ENCODE measurements at places on chromosomes 7 and 10.

- peak; percentile 48 for DNase-seq
Measured at GRCh38 chr10:15585303-15585715, 134.4 kb downstream of the ITGA8 start.

GRCh38 chr7:978049-978346 lies 2.6 kb upstream of the COX19 start:
- no peak for DNase-seq

DNA sequence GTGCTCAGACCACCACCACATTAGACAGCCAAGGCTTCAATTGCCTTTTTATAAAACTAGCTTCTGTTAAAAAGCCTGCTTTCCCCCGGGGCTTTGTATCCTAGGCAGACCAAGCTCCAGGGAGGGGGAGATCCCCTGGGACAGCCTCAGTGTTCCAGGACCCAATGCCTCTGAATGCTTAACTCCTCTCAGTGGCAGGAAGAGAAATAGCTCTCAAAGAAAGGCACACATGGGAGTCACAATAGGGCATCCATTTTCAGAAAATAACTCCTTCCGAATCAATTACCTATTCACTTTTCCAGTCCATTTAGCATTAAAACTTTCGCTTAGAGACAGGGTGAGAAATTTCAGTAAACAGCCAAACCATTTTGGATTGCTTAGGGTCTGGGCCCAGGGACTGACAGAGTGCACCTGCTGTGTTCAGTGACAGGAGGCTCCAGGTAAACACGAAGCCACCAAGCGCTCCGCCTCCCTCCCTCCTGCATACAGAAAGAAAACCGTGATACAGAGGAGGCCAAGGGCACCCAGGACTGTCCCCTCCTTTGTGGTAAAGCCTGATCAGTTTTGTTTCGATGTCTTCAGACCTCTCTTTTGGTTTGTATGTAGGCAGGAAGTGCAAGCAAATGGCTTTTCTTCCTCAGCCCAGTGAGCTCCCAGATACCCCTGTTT lies 599.7 kb downstream of the KCNMA1 start:
- no peak for DNase-seq

- DNase-seq = peak; percentile 0
Measured at GRCh38 chr10:120607016-120607709, 150.1 kb downstream of the PLPP4 start.

DNA sequence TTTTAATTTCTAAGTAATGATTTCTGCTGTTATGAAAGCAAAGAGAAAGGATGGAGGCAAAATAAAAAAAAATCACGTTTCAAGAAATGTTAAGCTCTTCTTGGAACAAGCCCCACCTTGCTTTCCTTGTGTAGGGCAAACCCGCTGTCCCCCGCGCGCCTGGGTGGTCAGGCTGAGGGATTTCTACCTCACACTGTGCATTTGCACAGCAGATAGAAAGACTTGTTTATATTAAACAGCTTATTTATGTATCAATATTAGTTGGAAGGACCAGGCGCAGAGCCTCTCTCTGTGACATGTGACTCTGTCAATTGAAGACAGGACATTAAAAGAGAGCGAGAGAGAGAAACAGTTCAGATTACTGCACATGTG lies 2.4 kb downstream of the ADRB1 start:
- no peak for DNase-seq

DNA sequence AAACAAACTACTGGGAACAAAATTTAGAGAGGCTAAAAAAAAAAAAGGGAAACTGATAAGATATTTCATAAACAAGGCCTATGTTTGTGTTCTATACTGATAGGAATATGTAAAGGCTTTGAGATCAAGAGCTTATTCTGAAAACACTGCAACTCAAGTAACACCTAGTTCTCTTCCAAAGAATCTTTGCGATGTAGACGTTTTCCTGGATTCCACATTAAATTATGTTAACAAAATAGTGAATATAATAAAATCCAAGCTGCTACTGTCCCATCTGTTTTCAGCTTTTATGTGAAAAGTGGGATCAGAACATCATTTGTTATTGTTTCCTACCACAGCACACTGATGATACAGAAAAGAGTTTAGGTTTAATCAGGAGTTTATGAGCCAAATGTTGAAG lies 53.0 kb upstream of the RNF148 start:
- no peak for DNase-seq

- DNase-seq = peak; percentile 42
Measured at GRCh38 chr10:61642676-61643075, 20.1 kb upstream of the CABCOCO1 start.

DNA sequence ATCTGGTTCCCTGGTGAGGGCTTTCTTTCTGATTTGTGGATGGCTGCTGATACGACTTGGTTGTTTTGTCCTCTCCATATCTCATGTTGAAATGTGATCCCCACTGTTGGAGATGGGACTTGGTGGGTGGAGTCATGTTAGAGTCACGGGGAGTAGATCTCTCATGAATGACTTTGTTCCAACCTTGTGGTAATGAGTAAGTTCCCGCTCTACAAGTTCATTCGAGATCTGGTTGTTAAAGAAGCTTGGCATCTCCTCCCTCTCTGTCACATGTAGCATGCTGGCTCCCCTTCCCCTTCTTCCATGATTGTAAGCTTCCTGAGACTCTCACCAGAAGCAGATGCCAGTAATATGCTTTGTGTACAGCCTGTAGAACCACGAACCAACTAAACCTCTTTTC lies 37.1 kb upstream of the NXPH1 start:
- no peak for DNase-seq

DNA sequence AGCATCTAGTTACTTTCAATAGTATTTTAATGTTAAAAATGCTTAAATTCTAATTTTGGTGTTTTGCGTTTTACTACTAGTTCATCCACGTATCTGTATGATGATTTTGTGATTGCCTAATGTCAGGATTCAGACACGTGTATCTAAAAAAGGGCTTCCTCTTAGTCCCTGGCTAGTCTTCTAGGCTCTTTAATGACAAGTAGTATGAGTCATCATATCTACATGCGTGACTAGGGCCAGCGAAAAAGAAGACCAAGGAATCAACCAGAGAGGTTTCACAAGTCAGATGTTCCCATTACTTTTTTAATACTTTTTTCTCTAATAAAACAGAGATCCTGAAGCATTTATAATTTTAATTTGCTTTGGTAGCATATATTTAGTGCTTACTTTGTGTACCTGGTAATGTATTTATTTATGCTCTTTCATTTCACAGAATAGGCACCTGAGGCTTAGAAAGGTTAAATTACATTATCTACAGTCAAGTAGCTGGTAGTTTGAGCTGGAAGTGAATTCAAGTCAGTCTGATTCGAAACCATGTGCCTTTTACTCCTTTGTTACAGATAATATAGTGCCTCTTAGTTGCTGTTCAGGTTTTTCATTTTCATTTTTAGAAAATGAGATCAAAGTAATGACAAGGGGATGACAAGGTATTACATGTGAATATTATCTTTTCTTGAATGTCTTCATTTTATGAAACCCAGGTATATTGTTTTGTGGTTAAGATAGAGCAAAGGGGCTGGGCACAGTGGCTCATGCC lies 140.3 kb downstream of the FOXP2 start:
- peak; percentile 34 for DNase-seq

DNA sequence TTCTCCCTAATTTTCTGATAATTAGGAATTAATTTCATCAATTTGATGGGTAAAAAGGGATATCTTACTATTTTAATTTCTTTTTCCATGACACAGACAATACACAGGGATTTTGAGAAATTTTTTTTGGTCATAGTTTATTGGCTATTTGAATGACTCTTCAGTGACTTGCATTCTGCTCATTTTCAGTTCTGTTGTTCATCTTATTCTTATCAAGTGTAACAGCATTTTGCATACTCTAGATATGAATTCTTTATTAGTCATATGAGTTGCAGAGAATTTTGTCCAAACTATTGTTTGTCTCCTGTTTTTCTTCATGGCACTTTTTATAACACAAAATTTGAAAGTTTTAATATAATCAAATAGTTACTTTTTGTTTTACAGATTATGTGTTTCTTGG lies 41.7 kb downstream of the MKLN1 start:
- no peak for DNase-seq

DNA sequence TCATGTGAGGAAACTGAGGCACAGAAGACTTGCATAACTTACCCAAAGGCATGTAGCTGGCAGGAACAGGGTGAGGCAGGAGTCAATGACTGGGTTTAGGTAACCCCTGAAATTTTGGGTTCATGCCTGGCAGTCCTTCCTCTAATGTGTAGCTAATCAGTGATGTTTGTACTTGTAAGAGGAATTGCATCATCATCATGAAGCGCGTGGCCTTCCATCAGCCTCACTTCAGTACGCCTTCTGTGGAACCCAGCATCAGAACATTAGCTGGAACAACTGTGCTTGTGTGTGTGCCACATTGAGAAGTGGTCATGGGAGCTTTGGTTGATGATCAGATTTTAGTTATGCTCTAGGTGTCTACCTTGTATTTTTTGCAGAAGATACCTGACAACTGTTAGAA lies 18.2 kb upstream of the STMP1 start:
- no peak for DNase-seq

DNA sequence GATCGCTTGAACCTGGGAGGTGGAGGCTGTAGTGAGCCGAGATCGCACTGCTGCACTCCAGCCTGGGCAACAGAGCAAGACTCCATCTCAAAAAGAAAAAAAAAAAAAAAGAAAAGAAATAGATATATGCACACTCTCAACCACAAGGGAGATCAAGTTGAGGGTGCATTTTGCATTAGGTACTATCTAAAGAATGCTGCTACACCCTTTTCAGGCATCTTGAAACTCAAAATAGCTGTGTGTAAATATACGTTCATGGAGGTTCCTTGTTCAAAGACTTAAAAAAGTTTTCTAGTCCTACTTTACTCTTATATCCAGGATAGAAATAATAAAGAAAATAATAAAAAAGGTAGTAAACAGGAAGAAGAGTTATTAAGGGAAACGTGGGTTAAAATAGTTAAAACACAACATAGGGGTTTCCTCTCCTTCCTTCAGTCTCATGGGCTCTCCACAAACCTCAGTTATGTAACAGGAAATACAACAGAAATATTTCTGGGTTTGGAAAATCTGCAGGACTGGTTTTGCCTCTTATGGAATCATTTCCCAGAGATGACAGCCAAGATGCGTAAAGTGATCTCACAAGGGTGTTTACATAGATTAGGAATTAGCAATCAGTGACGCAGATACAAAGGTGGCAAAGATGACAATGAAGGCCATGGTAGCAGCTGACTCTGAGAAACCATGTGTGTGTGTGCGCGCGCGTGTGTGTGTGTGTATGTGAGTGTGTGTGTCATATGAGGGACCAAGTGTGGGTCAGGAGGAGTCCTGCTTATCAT lies 15.1 kb downstream of the STEAP4 start:
- DNase-seq = peak; percentile 30

- DNase-seq = no peak
Measured at GRCh38 chr7:92755680-92756079, 80.7 kb downstream of the CDK6 start.

DNA sequence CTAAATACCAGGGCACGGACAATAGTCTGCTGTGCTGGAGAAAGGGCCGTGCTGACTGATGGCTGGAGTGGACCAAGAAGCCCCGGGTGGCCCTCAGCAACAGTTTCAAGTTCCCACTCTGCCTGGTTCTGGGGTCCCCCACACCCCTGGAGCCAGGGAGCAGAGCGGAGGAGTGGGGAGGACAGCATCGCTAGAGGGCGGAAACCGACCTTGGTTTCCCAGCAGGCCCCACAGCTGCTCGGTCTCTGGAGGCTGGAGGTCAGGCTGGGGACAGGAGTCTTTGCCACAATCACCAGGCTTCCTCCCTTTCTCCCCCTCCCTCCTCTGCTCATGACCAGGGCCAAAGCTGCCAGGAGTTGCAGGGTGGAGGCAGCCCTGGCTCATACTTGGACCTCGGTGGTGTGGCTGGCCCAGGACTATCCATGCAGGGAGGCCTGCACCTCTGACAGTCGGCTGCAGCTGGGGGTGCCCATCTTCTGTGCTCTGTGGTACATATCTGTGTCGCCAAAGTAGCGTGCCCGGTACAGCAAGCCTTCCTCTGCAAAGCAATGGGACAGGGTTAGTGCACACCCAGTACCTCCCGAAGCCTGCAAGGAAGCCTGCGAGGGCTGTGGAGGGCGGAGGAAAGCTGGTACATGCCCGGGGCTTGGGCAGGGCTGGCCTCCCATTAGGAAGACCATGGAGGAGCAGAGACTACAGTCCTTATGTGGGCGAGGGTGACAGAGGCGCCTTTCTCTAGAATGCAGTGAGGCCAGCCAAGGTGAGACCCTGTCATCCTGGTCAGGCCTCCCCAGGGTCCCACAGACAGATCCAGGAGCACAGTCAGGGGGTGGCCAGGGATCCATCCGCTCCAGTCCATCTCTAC lies 19.1 kb downstream of the DNAJB12 start:
- DNase-seq = peak; percentile 83

- no peak for DNase-seq
Measured at GRCh38 chr10:23046027-23046426, 49.4 kb upstream of the MSRB2 start.

GRCh38 chr10:132961787-132962622 lies 19.6 kb upstream of the CFAP46 start:
- peak; percentile 62 for DNase-seq

DNA sequence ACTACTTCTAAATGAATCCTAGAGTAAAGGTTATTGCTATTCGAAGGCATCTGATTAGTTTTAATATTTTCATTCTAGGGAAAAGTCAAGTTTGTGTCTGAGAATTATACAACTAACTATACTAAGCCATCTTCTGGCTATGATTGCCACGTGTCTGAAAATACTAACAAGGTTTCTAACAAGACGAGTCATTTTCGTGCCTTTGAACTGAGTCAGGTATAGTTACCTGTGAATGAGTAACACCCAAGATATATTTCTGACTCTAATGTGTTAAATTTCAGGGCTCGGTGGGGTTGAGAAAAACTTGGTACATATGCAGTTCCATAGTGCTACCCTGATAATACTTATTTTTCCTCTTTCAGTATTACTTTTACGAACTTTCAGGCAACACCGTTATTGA lies 35.5 kb downstream of the TASOR2 start:
- no peak for DNase-seq

DNA sequence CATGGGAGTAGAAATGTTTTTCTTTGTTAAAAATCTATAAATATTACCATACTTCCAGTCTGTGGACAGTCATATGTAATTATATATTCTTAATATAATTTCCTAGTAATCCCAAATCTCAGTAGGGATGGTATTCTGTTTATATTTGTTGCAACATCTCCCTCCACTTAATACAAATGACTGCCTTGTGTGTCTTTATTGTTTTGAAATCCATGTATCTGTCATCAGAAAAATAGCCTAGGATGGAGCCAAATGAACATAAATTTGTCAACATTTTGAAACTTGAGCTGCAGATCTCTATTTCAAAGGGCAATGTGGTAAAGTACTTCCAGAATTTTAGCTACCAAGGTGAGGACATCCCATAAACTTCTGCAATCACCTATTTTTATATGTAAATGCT lies 290.7 kb downstream of the TSPAN12 start:
- DNase-seq = peak; percentile 31

GRCh38 chr7:129136887-129137642 lies 7.4 kb upstream of the TSPAN33 start:
- no peak for DNase-seq

GRCh38 chr7:20350518-20350951 lies 19.8 kb downstream of the ITGB8 start:
- DNase-seq = no peak
